ENCODE measurements at places on chromosomes 5 and 9. TPM values are rescaled to one million over a fixed set of nuclear protein-coding genes. Genes with fewer than 3 reads are reported as not detected.

Gene RORB
- total RNA-seq: 0.56 TPM

Gene PRDM9
- not detected for total RNA-seq

Gene ACTBL2
- not detected for total RNA-seq

Gene SLC36A3
- not detected for total RNA-seq

Gene DMRT3
- total RNA-seq: not detected

Gene STC2
- total RNA-seq: 4.2 TPM

Gene MEIKIN
- 1.4 TPM for total RNA-seq

Gene N4BP3
- total RNA-seq: 1.8 TPM

Gene NTRK2
- total RNA-seq: 43.8 TPM

Gene FOXI1
- not detected for total RNA-seq

Gene PCDHGB3
- total RNA-seq: 4.9 TPM

Gene SLC24A2
- not detected for total RNA-seq

Gene SPATA31D4
- total RNA-seq: not detected

Gene ENTPD2
- 1.2 TPM for total RNA-seq

Gene OTP
- not detected for total RNA-seq

Gene FOXD1
- total RNA-seq: 15.8 TPM

Gene RNF208
- total RNA-seq: 2.7 TPM

Gene CBY3
- not detected for total RNA-seq

Gene PELO
- total RNA-seq: 49.4 TPM

Gene TSSK1B
- not detected for total RNA-seq

Gene SPINK1
- total RNA-seq: 1.3 TPM

Gene PCDHGB2
- 4.7 TPM for total RNA-seq

Gene ESM1
- not detected for total RNA-seq

Gene STXBP1
- 80.3 TPM for total RNA-seq

Gene PCDHB4
- total RNA-seq: 5.2 TPM

Gene KIF24
- total RNA-seq: 0.38 TPM

Gene GABRG2
- total RNA-seq: not detected

Gene SPINK13
- not detected for total RNA-seq

Gene PHYHD1
- total RNA-seq: 24.8 TPM

Gene PCA3
- 0.24 TPM for total RNA-seq

Gene IRX2
- 0.38 TPM for total RNA-seq

Gene IFNA21
- total RNA-seq: not detected

Gene PCDHGA11
- 4.6 TPM for total RNA-seq

Gene FOXD4L6
- total RNA-seq: not detected

Gene SOX30
- 0.23 TPM for total RNA-seq

Gene ADAMTSL1
- total RNA-seq: 9.9 TPM

Gene CTXN3
- not detected for total RNA-seq

Gene ARHGEF39
- total RNA-seq: 0.29 TPM

Gene C9
- not detected for total RNA-seq

Gene KCNV2
- total RNA-seq: not detected

Gene MARVELD2
- 1.00 TPM for total RNA-seq

Gene RNF183
- not detected for total RNA-seq

Gene COMMD10
- total RNA-seq: 34.4 TPM

Gene NKD2
- total RNA-seq: 5.0 TPM

Gene TTC16
- 0.09 TPM for total RNA-seq

Gene TAF11L10
- total RNA-seq: not detected

Gene CDC14B
- total RNA-seq: 31.2 TPM

Gene PFN3
- not detected for total RNA-seq

Gene TMC1
- 0.69 TPM for total RNA-seq

Gene RETREG1
- 5.4 TPM for total RNA-seq

Gene NFIB
- total RNA-seq: 305 TPM

Gene PDGFRB
- total RNA-seq: 394 TPM

Gene HRCT1
- 20.1 TPM for total RNA-seq

Gene TMEM215
- not detected for total RNA-seq

Gene ARID3C
- total RNA-seq: not detected
